ENCODE measurements at places on chromosomes 7 and 10. TPM values are rescaled to one million over a fixed set of nuclear protein-coding genes. Genes with fewer than 3 reads are reported as not detected.

OPN1SW gene
- total RNA-seq = not detected

NPTX2 gene
- 38.4 TPM for total RNA-seq

DYDC2 gene
- not detected for total RNA-seq

SRGN gene
- 746 TPM for total RNA-seq

NPY4R gene
- total RNA-seq = not detected

ZYX gene
- 242 TPM for total RNA-seq

C10orf53 gene
- total RNA-seq = not detected

SEMA3E gene
- total RNA-seq = not detected

NEUROG3 gene
- total RNA-seq = not detected

CPEB3 gene
- total RNA-seq = 7.7 TPM

OR6V1 gene
- total RNA-seq = not detected

CLCN1 gene
- total RNA-seq = not detected

GDF2 gene
- not detected for total RNA-seq

FAM24B gene
- total RNA-seq = 4.9 TPM

NXPH1 gene
- total RNA-seq = not detected

CYP2E1 gene
- 2.3 TPM for total RNA-seq

PHTF2 gene
- total RNA-seq = 35.4 TPM

- no peak for DNase-seq
Observed at GRCh38 chr7:4879396-4880081, 4.0 kb downstream of the RADIL start.

GRCh38 chr10:108653531-108653930 lies 1269.8 kb downstream of the XPNPEP1 start:
- no peak for DNase-seq

DNA sequence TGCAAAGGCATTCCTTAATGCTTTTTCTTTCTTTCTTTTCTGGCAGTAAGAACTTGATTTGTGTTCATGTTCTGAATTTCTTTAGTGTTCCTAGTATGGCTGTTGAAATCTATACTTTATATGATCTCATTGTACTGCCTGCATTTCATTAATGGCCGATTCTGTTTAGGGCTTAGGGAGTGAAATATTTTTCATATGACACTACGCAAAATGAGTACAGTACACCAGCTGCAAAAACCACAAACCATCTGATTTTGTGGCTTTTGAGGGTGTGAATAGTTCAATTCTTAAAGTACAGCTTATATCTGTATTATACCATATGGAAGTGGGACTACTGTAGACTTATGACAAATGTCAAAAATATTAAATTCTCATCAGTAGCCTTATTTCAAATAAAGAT lies 69.1 kb upstream of the FOXP2 start:
- no peak for DNase-seq

- DNase-seq = no peak
Observed at GRCh38 chr10:43708262-43708661, 59.6 kb upstream of the ZNF32 start.

DNA sequence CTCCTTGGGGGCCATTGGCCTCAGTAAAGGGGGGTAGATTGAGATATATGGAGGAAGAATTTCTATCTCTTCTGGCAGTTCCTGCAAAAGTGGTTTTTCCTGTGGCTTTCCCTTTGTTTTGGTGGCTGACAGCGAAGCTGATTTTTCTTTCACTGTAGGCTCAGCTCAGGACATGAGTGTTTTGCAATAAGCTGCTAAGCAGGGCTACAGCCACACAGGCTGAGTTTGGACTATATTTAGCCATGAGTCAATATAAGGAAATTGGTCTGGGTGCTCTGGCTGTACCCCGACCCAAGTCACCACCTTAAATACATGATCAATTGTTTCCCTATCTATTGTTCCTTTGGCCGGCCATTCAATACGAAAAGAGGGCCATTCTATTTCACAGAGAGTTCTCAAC lies 212.7 kb upstream of the KCND2 start:
- DNase-seq = no peak

DNA sequence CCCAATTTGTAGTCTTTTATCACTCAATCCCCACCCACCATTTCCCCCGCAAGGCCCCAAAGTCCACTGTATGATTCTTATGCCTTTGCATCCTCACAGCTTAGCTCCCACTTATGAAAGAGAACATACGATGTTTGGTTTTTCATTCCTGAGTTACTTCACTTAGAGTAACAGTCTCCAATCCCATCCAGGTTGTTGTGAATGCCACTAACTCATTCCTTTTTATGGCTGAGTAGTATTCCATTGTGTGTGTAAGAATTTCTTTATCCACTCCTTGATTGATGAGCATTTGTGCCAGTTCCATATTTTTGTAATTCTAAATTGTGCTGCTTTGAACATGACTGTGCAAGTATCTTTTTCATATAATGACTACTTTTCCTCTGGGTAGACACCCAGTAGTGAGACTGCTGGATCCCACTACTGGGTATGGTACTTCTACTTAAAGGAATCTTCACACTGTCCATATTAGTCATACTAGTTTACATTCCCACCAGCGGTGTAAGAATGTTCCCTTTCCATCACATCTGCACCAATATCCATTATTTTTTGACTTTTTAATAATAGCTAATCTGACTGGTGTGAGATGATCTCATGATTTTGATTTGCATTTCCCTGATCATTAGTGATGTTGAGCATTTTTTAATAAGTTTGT lies 152.6 kb downstream of the JMJD1C start:
- no peak for DNase-seq

DNA sequence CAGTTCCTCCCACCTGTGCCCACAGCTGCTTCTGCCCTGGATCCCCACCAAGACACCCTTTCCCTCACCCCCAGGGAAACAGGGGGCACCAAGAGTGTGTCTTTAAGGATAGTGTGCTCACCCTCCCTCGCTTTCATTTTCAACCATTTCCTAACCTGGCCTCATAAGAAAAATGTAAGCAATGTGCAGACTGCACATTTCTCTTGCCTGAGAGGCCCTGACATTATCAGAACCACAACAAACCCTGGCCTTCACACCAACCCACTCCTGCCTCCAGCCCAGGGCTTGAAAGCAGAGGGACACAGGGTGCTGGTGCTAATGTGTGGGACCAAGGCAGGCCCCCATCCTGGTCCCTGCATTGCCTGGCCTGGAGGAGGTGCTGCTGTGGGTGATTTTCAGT lies 11.0 kb upstream of the IMPDH1 start:
- no peak for DNase-seq

GRCh38 chr10:69089638-69090599 lies 2.0 kb downstream of the SRGN start:
- peak; percentile 84 for DNase-seq

DNA sequence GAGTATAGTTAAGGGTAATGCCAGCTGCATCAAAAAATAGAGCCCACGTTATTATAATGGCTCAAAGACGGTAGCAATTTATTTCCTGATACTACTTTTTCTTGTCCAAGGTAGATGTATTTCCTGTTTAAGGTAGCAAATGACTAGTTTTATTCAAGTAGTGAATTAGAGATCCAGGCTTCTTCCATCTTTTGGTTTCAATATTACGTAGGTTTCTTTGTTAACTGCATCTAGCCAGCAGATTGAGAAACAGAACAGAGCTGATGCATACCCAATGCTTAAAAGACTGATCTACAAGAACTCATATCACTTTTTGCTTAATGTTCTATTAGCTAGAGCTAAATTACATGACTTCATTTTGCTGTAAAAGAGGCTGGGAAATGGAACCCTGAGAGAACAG lies 992.1 kb downstream of the NRG3 start:
- no peak for DNase-seq

- DNase-seq = no peak
Observed at GRCh38 chr10:55374917-55375316, 573.9 kb upstream of the PCDH15 start.

GRCh38 chr7:64182036-64182790 lies 24.8 kb upstream of the ZNF735 start:
- no peak for DNase-seq

- DNase-seq = no peak
Observed at GRCh38 chr10:27982875-27983543, 15.9 kb downstream of the ODAD2 start.

- DNase-seq = peak; percentile 70
Observed at GRCh38 chr10:48517911-48518811, 86.7 kb downstream of the ARHGAP22 start.

- no peak for DNase-seq
Observed at GRCh38 chr7:117068511-117069145, 115.3 kb downstream of the ST7 start.

GRCh38 chr10:43380610-43381222 lies 9.3 kb downstream of the FXYD4 start:
- no peak for DNase-seq

DNA sequence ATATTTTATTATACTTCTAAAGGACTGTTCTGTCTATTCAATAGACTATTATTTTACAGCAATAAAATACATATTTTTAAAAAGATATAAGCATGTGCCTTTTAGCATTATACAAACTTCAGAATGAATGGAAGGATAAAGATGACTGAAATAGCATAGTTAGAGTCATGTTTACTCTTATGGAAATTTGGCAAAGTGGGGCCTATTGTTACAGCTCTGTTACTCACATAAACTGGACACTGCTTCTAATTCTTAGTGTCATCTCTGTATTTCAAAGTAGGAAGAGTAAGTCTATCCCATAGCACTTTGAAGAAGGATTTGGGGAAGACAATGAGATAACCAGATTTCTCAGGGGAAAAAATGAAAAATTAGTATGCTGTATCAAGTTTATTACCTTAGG lies 168.2 kb downstream of the SKAP2 start:
- DNase-seq = no peak

GRCh38 chr7:71332207-71332606 lies 200.3 kb downstream of the GALNT17 start:
- DNase-seq = no peak

DNA sequence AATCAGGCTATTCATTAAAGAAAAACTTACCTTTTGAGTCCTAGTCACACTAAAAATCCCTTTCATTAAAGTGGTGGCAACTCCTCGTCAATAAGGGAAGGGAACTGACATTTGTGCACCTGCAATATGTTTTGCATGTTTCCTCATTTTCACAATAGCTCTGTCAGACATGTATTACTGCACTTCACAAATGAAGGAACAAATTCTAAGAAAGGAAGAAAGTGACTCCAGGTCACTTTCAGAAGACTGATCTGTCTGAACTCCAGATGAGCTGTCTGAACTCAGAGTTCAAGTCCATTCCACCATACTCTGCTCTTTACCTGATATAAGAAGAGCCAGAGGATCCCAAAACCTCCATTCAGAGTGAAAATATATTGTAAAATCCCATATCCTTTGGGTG lies 50.3 kb upstream of the GSAP start:
- no peak for DNase-seq

DNA sequence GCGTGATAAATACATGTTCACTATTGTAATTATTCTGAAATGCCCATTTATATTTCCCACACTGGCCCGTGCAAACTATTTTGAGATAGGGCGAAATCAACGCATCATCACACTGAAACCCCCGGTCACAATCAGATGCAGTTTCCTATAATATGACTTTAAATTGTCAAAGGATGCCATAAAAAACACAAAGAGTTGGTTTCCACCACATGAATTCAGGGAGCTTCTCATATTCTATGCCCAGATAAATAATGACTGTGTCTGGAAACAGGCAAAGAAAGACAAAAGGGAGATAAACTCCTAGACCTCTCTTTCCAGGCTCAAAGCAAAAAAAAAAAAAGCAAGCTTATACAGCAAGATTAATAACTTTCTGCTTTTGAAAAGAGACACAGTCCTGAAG lies 375.8 kb upstream of the AKR1E2 start:
- DNase-seq = no peak

- no peak for DNase-seq
Observed at GRCh38 chr7:79290398-79290797, 163.1 kb downstream of the MAGI2 start.

- no peak for DNase-seq
Observed at GRCh38 chr10:11288302-11288701, 270.6 kb downstream of the CELF2 start.

GRCh38 chr7:30225863-30226613 lies 58.4 kb upstream of the ZNRF2 start:
- DNase-seq = peak; percentile 79

DNA sequence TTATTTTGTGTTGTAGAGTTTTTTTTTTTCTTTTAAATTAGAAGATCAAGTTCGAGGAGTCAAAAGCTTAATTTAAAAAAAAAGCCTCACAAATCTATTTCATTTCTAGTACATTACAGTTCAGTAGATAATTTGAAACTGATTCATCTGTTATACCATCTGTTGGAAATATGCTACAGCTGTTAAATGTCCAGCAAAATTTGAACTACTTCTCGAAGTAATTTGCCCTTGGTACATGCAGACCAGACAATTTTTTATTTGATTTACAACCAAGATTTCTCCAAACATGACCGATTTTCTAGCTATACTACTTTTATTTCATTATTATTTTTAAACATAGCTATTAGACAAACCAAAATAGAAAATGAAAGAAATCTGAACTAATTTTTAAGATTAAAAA lies 647.9 kb downstream of the CNTNAP2 start:
- DNase-seq = no peak

Measured in spleen (tissue), 13 donors.